GM06990 (cell line): ENCODE measurements at places on chromosomes 2 and 18.
A peak's percentile ranks its signal among the peaks of the same experiment; 100 is the strongest.

DNA sequence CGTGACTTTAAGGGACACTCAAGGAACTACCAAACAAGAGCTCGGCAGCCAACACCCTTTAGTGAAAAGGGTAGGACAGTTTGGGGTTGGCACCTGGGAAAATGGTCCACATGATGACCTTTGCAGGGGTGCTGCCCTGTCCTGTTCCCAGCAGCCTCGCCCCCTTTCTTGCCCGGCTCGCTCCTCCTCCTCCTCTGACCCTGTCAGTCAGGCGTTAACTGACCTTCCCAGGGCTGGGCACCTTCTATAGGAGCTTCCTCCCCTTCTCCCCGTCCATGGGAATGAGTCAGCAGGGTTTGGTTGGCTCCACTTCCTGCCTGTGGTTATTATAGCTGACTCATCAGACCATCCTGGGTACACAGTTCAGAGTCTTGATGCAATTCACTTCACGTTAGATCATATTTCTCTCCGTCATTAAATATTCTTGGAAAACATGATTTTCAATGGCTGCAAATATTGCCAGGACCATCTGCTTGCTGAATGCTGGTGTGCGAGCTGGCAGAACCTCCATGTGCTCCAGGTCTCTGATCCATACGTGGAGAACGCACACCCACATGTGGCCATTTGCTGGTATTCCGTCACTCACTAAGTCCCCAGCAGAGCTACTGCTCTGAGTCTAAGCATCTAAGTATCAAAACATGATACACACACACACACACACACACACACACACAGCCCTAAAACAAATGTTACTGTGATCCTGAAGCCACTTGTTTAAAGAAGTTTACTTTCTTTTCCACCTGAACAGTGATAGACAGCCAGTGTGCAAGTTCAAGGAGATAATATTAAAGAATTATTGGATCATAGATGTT lies 185.0 kb downstream of the ANAPC1 start:
- no peak for DNase-seq

DNA sequence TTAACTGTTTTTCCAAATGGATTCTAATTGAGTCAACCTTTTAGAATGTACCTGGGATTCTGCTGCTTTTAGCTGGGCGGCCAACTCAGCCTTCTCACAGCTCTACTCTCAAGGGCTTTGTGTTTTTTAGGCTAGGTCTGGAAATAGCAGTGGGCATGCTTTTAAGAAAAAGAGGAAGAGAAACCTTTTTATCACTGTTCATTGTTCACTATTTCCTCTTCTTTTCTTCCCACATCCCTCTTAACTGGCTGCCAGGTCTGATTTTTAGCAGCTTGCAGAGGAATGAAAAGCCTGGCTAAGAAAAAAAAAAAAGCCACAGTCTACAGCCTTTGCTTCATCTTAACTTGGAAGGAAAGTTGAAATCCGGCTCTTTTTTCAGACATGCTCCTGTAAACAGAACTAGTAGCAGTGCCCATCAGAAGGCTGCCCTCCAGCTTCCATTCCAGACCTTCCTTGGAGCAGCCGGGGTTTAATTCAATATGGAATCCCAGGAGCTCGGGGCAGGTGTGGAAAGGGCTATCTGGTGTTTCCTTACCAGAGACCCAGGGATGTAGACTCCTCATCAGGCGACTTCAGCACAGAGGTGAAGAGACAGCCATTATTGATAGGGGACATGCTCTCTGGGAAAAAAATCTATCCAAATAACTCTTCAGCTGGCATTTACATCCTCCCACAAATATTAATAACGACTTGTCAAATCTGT lies 230.7 kb downstream of the MYO3B start:
- peak; percentile 23 for DNase-seq

DNA sequence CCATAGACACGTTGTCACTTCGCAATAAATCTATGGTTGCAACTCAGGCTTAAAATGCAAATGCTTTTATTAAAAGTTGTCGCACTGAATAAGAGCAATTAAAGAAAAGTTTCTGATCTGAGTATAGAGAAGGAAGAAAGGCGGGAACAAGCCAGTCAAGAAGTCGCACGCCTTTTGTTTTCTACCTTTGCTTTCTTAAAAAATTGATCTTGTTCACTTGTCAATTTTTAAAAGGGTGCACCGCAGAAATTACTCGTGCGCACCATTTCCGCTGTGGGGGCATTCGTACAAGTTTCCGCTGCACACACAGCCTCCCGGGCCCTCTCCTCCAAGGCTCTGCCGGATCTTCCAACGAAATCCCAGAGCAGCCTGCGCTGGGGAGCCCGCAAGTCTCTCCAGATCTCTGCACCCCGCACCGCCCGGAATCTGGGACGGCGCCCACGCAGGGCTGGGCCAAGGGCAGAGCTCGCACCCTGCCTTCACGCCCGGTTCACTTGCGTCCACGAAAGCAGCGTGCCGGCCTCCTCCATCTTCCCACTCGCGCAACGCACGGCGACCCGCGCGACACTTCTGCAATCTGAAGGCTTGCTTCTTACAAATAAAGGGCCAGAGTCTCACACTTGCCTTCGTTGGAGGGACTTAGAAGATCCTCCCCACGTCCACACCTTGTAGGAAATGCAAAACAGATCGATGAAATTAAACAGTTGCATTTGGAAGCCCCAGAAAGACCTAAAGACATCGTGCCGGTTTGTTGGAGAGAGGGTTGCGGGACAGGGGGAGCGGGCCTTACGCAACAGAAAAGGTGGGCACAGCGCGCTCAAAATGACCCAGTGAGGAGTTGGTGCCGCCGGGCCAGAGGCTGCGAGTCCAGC lies 2.6 kb upstream of the SALL3 start:
- no peak for DNase-seq

DNA sequence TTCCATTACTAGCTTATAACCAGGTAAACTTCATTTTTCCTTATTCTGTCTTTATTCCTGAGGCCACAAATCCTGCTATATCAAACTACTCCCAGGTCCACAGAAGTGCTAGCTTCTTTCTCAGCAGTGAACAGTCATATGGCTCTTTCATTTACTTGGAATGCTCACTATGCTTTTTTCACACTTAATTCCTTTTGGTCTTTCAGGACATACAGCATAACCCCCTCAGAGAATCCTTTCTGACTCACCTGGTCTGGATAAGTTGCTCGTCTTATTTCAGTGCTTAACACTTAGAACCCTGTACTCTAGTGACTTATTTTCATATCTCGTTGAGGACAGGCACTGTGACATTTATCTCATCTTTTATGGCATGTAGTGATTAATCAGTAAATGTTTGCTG lies 325.0 kb upstream of the UBE2E3 start:
- DNase-seq: no peak

DNA sequence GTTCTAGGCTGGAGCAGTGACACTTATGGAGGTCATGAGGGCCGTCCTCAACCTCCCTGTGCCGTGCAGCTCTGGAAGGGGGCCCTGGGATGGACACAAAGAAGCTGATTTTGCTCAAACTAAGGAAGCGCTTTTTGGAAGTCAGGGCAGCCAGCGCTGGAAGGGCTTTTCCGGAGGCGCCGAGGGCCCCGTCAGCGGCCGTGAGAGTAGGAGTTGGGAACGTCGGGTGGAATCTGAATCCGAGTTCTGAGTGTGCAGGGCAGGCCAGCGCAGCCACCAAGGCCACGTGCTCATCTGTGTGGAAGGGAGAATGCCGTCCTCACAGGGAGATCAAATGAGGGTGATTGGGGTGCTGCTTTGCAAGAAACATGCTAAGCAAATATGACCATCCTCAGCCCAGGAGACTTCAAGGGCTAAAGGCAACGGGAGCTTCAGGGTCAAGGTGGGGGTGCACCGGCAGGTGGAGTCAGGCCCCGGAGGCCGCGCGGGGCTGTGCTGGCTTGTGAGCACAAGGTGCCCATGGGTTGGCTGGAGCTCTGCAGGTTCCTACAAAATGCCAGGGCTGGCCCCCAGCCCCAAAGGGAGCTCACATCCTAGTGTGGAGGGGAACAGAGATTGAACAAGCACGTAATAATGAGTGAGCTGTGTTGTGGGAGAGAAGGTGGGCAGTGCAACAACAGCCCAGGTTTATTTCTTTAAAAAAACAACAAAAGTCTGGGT lies 70.4 kb upstream of the HPCAL1 start:
- no peak for DNase-seq

- DNase-seq: no peak
Measured at GRCh38 chr2:71223767-71224333, 3.1 kb downstream of the PAIP2B start.

GRCh38 chr2:240325016-240326007 lies 110.2 kb upstream of the GPC1 start:
- DNase-seq: no peak

DNA sequence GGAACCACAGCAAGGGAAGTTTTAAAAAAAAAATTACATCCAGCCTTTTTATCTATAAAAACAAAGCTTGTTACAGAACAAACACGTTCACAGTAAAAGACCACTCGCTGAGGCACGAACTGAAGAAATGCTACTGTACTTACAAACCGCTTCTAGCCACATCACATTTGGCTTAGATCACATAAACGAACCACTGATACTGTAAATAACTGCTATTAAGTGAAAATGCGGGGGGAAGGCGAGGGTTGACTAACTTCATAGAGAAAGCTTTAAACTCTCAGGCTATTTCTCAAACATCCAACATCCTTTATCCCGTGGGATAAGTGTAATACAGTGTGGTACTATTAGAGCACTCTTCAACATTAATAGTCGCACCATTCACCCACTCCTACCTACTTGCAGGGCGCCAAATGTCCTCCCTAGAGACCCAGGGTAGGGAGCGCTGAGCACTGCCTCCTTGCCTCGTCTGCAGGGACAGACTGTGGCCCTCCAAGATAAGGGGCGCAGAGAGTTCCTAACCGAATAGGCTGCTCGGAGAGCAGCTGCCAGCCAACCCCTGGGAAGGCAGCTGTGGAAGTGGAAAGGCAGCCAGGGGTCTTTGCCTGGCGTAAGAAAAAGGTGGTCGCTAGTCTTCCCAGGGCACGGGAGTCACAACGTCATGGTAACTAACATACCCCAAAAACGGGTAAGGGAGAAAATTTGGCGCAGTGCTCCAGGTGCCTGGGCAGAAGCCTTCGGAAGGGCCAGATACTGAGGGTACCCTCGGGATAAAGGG lies 854 bp downstream of the GPR155 start:
- no peak for DNase-seq

DNA sequence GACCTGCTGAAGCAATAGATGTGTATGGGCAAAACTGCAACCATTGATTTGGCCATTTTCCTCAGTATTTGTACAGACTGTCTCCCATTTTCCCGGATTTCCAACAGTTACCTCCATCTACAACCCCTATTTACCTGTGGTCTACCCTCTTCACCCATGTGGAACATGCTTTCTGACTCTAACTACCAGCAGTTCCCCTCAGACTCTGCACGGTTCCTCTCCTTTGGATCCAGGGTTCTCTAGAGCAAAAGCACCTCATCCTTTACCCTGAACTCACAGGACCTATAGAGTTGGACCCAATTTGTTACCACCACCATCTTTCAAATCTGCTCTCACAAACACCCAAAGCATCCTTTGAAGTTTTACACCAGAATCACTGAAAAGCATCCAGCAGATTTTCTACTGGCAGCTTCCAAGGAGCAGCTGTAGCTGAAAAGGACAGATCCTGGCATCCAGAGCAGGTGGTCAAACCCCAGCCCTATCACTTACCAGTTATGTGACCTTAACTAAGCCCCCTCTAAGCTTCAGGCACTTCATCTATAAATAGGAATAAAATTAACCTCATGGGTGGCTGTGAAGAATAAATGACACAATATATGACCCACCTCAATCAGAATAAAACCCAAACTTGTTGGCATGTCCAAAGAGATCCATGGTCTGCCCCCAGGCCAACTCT lies 15.3 kb downstream of the CYTIP start:
- DNase-seq: no peak

DNA sequence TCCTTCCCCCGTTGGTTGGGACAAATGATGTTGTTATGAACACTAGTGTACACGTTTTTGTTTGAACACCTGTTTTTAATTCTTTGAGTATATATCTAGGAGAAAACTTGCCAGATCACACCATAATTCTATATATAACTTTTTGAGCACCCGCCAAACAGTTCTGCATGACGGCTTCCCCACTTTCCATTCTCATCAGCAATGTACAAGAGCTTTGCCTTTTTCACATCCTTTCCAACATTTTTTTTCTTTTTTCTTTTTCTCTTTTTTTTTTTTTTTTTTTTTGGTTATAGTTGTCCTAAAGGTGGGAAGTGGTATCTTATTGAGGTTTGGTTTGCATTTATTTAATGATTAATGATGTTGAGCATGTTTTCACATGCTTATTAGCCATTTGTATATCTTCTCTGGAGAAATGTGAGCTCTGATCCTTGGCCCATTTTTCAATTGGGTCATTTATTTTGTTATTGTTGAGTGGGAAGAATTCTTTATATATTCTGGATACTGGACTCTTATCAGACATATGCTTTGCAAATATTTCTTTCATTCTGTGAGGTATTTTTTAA lies 86.9 kb upstream of the ZC3H15 start:
- no peak for DNase-seq

DNA sequence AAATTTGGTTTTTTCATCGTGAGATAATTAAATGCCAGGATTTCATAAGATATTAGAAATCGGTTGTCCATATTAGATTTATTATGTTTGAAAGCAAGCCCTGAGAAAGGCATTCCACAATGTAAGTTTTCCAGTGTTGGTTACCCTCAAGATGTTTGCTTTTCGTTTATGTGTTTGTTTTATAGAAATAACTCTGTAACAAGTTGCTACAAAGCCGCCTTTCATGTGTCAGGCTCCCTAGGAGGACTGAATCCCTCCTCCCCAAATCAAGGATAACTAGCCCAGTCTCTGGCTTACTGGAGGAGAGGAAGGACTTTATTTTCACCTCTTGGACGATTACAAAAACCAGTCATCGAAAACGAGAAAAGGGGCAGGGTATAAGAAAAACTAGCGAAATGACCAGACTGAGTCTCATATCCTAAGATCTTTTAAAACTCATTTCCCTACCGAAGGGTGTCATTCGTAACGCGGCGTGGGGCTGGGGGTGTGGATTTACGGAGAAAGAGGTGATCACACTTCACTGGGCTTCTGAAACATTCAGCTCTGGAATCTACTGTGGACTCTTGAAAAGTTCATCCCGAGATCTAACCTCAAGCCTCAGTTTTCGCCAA lies 1.0 kb upstream of the PEX13 start:
- DNase-seq: no peak

GRCh38 chr2:30860003-30860725 lies 52.9 kb upstream of the CAPN13 start:
- DNase-seq: no peak

GRCh38 chr2:43225788-43226557 lies 433 bp downstream of the ZFP36L2 start:
- DNase-seq: peak; percentile 87
